ENCODE measurements at places on chromosomes 4 and X.

DNA sequence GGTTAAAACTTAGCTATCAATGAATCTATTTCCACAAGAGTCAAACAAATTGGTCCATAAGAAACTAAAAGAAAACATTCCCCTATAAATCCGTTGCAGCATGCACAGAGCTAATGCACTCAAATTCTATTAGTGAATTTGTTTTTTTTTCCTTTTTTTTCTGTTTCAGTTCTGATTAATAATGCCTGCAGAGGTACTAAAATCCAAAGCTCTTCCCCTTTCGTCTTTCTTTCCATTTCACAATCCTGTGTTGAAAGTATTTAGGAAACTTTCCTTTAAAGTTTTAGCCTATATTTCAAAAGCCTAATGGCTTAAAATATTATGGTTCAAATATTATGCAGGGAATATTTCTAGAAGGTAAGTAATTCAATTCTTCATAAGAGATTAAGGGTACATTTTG lies 45.9 kb upstream of the VEGFD start:
- no peak for DNase-seq

GRCh38 chrX:43002526-43003203 lies 224.7 kb upstream of the PPP1R2C start:
- DNase-seq, result no peak

DNA sequence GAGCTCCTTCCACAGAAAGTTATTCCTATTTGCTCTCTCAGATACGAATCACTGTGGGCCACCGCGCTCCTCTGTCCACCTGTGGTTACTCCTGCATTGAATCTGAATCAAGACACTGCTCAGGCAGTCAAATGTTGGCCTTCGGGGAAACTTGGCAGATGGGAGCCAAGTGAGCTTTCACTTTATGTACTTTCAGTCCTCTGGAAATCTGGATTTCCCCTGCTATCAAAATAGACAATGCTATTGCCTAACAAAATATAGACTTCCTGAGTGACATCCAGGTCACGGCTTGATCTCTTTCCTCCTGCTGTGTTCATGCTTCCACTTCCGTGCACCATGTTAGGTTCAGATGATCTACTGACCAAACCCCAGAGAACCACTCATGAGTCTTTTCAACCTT lies 43.8 kb downstream of the FHL1 start:
- no peak for DNase-seq

- DNase-seq, result no peak
Measured at GRCh38 chr4:42605264-42605663, 51.6 kb downstream of the ATP8A1 start.

DNA sequence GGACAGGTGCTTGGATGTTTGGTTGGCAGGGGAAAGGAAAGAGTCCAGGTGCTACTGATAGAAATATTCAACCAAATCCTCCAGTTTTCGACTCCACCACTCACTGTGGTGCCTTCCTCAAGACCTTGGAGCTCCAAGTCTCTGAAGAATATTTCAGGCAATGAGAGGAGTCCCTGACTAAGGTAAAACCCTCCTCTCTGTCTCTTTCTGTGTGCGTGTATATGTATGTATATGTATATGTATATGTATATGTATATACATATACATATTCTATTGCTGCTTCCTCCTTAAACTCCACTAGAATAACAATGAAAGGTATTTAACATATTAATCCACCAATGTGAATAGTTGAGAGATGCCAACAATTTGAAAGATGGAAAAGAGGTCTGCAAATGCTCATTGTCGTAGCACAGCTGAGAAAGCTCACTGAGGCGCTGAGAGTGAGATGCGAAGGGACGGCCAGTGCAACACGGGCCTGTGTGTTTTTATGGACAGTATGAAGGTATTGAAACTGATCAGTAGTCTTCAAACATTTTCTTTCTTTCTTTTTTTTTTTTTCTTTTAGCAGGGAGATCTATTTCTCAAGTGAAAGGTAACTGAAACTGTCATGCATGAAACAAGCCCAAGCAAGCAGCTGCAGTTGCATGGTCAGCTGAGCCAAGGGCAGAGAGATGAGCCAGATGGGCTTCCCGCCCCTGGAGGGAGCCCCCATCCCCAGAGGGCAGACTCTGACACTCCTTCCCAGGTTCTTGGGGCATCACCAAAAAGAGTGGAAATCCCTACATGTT lies 41.1 kb upstream of the HS3ST1 start:
- no peak for DNase-seq

GRCh38 chr4:38532908-38533499 lies 131.0 kb upstream of the KLF3 start:
- no peak for DNase-seq

GRCh38 chr4:24979554-24979953 lies 51.2 kb downstream of the LGI2 start:
- DNase-seq, result no peak

DNA sequence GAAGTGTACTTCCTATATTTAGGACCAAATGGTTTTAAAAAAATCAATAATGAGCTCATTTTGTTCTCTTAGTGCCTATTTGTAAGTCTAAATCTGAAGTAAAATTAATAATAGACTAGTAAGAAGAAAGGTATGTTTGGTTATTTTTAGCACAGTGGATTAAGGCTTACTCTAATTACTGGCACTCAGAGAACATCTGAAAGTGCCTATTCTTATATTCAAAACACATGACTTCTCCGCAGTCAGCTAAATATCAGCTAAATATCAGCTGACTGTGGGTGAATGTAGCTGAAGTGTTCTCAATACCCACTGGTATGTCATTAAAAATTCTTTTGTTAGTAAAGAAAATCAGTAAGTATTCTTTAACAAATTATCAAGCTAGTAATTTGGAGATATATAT lies 6.0 kb downstream of the AP1S2 start:
- DNase-seq, result no peak

DNA sequence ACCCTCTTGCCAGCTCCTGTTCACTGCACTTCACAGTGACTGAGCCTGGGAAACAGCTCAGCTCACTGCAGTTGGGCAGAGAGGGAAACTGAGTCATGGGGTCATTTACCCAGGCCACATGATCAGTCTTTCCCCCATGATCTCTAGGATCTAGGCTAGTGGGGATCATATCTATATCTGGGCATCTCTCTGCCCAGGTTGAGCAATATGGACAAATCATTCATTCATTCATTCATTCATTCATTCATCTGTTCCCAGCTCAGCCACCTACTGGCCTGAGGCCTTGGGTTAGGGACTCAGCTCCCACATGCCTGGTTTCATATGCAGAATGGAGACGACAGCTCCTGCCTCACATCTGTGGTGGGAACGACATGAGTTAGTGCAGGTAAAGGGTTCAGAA lies 45.3 kb upstream of the HMX1 start:
- DNase-seq, result no peak

GRCh38 chrX:85928606-85929005 lies 118.8 kb downstream of the CHM start:
- no peak for DNase-seq

- no peak for DNase-seq
Measured at GRCh38 chr4:95544113-95545103, 4.4 kb downstream of the UNC5C start.

DNA sequence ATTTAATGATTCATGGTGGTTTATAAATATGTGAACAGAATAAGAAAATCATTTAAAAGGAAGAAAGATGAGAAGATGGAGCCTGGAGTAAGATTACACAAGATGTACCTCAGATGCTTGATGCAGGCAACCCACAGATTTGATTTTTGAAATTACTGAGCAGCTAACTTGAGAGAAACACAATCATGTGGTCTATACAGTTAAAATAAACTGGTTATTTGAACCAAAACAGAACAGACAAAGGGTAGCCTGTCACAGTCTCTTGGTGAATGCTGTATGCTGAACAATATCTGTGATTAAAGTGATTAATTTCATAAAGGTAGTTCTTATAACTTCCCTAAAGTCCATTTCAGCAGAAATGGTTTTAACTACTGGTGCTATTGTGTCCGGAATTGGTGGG lies 4.2 kb downstream of the PI4K2B start:
- DNase-seq, result no peak

DNA sequence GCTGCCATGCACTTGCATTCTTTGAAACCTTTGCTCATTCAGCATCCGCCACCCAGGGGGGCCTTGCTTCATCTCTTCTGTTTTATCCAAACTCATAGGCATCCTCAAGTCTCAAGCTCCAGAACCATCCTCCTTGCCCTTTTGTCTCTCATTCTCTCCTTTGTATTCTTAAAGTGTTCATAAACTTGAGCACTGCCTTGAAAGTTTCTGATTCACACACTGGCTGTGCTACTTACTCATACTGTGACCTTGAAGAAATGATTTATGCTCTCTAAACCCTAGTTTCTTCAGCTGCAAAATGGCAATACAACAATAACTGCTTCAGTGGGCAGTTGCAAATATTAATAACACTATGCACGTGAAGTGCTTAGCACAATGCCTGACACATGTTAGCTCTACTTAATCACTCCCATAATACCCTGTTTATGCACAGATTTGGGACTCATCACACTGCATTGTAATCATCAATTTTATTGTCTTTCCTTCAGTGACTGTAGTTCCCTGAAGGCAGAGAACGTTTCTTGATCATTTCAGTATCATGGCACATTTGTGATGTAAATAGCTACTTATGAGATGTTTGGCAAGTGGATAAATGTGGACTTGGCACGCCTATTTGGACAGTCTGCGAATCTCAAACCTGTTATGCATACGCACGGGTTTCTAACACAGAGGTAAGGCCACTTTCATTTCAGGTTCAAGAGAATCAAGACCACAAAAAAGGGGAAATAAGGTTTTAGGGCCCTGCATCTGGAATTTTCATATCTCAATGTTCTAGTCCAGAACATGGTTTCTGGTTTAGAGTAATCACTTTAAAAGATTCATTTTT lies 291.0 kb downstream of the LDB2 start:
- DNase-seq, result no peak

DNA sequence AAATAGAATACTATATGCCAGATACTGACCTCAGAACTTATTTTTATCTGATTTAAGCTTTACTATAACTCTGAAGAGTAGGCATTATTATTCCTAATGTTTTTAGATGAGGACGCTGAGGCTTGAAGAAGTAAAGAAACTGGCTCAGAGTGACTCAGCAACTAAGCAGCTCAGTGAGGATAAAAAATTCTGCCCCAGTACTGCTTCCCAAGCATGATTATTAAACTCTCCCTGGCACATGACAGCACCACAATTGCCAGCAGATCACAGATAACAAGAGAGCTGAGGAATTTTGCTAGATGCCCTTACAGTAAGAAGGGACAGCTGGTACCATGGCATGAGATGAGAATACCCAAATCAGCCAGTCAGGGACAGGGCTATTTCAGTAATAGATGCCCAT lies 219.4 kb downstream of the NKX6-1 start:
- DNase-seq, result no peak

DNA sequence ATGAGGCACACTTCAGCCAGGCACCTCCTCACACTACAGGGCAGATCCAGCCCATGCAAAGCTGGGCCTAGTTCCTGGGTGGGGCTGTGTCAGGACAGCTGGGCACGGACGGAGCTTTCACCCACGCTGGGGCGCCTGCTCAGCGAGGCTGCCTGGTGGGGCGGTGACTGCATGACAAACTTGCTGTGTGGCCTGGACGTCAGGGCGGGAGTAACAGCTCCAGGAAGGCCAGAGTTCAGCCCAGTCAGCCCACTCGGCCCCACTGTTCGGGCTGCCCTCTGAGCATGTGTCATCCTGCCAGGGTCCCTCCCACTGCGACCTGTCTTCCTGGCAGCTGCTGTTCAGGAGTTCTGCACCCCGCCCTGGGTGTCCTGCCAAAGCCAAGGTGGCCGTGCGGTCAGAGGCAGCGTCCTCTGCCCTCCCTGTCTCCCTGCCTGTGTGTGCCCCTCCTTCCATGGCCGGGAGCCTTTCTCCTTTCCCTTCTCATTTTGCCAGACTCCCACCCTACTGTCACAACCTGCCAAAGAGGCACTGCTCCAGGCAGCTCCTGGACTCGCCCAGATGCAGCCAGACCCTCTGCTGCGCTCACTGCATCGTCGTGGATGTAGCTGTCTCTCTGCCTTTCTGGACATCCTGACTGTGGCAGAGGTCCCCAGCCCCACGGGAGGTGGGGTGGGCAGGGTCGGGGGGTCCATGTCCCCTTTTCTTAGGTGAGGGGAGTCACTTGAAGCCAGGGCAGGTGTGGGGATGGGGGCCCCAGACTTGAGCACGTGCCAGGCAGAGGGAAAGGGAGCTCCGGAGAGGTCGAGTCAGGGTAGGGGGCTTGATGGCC lies 33.0 kb upstream of the KIAA0232 start:
- peak; percentile 42 for DNase-seq

GRCh38 chrX:45070116-45071007 lies 130.3 kb downstream of the DIPK2B start:
- DNase-seq, result no peak

- DNase-seq, result no peak
Measured at GRCh38 chr4:62274782-62275181, 1074.7 kb downstream of the ADGRL3 start.

DNA sequence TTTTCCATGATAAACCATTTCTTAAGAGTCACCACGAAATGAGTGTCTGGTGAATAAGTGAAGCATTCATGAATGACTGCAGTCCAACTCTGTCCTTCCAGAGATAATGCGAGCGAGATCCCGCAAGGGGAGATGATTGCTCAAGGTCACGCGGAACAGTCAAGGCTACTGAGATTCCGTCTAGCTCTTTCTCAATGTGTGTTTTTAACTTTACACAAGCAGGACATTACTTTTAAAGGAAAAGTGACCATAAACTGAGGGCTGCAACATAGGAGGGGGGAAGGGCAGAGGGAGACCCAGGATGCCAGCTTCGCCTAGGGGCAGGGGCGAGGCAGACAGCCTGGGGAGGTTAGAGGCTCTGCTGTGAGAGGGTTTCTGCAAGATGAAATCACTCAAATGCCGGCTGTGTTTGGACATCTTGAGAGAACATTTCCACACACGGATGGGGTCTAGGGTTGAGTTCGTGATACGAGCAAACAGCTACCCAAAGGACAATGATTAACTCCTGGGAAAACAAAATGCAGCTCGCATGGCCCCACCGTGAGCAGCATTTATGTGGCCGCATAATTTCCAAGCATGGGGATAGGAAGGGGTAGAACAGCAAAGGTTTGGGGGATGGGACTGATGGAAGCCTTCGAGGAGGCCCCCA lies 23.8 kb upstream of the CCNQ start:
- DNase-seq, result no peak

GRCh38 chr4:138413273-138413672 lies 171.1 kb upstream of the SLC7A11 start:
- DNase-seq, result no peak

- DNase-seq, result no peak
Measured at GRCh38 chr4:518569-519083, 19.6 kb downstream of the PIGG start.

DNA sequence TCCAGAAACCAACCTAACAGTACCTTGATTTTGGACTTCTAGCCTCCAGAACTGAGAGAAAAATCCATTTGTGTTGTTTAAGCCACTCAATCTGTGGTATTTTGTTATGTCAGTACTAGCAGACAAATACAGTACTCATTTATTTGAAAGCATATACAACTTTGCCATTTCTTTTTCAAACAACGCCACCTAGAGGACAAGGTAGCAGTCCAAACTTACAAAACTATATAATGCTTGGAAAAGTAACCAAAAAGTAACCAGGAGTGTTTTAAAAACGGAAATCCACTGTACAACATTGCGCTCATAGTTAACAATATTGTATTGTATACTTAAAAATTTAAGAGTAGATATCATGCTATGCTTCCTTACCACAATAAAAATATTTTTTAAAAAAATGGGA lies 37.0 kb upstream of the FGF13 start:
- DNase-seq, result no peak

Data from thoracic aorta (tissue), 2 donors.